Type B pancreatic cell (in vitro differentiated cells): ENCODE measurements at places on chromosomes 5 and 9. TPM values are rescaled to one million over a fixed set of nuclear protein-coding genes. Genes with fewer than 3 reads are reported as not detected.

- DNase-seq, result no peak
These were observed 38.4 kb upstream of the GRHPR start for GRCh38 chr9:37383876-37384746.

GRCh38 chr5:161966564-161966963, 101.0 kb upstream of the GABRG2 start:
- no peak for DNase-seq

GRCh38 chr5:32231929-32232328, 57.8 kb upstream of the GOLPH3 start:
- DNase-seq, result no peak

- no peak for DNase-seq
These were observed 42.1 kb downstream of the RFK start for GRCh38 chr9:76352026-76352620.

- no peak for DNase-seq
These were observed 56.7 kb upstream of the FOXB2 start for GRCh38 chr9:76962732-76963131.

GRCh38 chr5:146173597-146173996, 8.9 kb downstream of the LARS1 start:
- DNase-seq, result no peak

GRCh38 chr9:8845376-8845775, 1045.8 kb upstream of the DMAC1 start:
- DNase-seq, result no peak

- DNase-seq, result no peak
These were observed 178.3 kb downstream of the CWC27 start for GRCh38 chr5:64947031-64947430.

GRCh38 chr9:34374905-34375552, 1.7 kb downstream of the MYORG start:
- DNase-seq, result no peak

DNA sequence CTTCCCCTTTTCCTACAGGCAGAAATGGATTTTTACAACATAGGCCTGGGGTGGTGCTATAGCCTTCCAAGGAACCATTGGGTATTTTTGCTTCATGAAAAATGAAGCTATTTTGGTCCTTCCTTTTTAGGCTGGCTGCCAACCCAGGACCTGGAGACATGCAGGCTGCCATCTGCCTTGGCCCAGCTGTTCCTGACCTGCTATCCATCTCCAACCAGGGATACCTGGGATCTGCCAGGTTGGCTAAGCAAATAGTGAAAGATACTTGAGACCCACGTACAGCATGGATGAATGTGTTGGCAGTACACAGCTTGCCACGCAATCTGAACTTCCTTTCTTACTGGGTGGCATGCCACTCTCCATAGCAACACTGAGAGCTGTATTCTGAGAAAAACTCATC, 31.1 kb downstream of the MRPS27 start:
- DNase-seq, result no peak

DNA sequence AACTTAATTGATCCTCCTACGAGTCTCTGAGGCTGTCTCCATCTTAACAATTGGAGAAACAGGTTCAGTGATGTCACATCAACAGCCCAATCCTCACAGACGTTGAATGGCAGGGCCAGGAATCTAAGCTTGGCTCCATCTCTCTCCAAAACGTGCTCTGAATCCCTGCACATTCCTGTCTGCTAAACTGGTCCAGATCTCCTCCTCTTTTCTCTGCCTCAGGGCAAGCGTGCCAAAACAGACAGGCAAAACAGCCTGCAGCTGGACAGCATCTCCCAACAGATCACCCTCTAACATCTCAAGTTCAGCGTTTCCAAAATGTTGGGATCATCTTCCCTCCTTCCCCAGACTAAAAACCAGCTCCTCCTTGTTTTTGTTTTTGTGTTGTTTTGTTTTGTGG, 6.6 kb downstream of the FBP1 start:
- DNase-seq, result no peak

- no peak for DNase-seq
These were observed 24.0 kb downstream of the ABL1 start for GRCh38 chr9:130858739-130859705.

- no peak for DNase-seq
These were observed 36.2 kb upstream of the TLE4 start for GRCh38 chr9:79535534-79535933.

DNA sequence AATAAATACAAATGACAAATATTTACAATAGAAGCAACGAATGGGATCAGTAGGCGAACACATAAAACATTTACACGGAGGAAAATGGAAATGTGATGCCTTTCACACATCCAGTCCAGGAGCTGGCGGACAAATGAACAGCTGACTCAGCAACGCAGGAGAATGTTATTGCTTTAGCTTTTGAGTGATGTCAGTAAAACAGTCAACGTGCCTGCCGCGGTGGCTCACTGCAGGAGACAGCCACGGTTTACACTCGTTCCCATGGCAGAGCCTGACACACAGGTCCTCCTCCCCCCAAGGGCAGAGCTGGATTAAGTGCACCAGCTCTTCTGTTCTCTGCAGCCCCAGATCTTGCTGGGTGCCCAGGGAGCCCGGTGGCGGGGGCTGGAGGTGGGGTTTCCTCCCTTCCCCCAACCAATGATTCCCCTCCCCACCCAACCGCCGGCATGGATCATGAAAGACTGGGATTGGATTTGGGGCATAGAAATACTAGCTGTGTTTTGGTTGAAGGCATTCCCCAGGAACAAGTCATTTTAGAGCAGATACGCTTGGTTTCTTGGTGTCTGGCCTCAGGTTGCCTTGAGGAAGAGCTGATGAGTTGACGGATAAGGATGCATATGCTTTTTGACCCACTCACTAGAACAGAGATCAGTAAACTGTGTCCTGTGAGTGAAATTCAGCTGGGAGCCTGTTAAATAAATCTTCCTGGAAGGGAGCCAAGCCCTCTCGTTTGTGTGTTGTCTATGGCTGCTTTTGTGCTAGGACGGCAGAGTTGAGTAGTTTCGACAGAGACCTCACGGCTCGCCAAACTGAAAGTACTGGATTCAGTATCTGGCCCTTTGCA, 12.5 kb downstream of the STC2 start:
- no peak for DNase-seq

DNA sequence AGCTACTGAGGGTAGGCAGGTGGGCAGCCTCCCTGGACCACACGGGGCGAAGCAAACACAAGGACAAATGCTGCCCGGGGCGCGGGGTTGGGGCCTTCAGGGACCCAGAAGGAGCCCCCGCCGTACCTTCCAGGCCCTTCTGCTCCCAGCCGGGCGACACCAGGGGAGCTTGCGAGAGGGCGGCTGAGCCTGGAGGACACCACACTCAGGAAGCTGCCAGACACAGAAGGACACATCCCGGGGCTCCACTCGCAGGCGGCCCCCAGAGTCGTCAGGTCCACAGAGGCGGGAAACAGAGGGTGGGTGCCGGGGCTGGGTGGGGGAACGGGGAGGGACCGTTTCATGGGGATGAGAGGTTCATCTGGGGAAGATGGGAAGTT, 58.5 kb upstream of the UBAC1 start:
- no peak for DNase-seq

GRCh38 chr9:17623965-17624364, 45.1 kb downstream of the SH3GL2 start:
- DNase-seq, result no peak

GRCh38 chr9:107918749-107919148, 429.2 kb upstream of the KLF4 start:
- DNase-seq, result no peak

- no peak for DNase-seq
These were observed 10.5 kb upstream of the NACC2 start for GRCh38 chr9:136105398-136106135.

DNA sequence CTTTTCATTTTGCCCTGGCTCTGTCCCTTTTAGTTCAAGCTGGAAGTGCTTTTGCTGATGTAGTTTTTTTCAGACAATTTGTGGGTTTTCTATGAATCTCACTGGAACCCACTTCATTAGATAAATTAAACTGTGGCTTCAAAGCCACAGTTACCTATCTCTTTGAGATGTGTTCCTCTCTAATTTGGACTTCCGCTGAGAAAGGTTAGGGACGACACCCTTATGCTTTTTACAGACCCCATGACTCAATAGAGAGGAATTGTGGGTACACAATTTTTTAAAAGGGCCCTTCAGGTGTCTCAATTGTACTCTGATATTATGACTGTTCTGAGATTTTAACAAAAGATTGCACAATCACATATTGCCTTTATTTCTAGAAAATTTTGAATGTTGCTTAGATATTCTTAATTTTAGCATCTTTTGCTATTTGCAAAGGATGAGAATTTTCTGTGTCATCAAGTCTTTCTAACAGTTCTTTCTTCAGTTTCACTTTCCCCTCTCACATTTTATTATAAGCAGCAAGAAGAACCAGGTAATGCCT, 110.6 kb downstream of the GADD45G start:
- DNase-seq, result no peak

GRCh38 chr5:116375926-116376325, 198.7 kb downstream of the SEMA6A start:
- no peak for DNase-seq

DNA sequence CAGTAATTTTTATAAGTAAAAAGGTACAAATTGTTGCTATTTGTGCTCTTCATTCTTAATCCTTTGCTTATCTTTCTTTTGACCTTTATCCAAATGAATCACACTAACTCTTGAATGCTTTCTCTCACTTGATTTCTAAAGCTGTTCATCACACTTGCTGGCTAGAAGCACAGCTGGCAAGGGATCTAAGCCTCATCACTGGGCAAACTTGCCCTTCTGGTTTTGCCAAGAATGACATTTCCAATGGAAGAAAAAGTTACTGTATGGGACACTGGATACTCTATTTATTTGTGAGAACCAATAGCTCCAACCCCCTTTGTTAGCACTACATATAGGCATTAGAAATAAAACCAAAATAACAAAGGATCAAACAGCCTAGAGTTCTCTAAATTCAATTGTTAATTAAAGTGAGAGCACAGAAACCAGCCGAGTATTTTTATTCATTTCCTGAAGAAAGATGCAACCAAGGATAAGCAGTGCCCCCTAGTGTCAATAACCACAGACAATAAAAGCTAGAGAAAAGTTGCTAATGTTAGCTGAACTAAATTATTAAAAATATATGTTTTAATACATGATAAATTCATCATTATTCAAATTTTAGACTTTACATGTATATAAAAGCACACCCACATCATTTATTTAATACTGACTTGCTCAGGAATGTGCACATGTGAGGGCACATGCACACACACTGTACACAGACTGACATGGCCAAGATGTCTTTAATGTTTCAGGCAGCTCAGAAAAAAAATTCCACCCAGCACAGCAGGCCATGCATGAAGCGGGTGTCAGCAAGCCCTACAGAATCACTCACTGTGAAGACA, 59.8 kb upstream of the POU5F2 start:
- no peak for DNase-seq

DNA sequence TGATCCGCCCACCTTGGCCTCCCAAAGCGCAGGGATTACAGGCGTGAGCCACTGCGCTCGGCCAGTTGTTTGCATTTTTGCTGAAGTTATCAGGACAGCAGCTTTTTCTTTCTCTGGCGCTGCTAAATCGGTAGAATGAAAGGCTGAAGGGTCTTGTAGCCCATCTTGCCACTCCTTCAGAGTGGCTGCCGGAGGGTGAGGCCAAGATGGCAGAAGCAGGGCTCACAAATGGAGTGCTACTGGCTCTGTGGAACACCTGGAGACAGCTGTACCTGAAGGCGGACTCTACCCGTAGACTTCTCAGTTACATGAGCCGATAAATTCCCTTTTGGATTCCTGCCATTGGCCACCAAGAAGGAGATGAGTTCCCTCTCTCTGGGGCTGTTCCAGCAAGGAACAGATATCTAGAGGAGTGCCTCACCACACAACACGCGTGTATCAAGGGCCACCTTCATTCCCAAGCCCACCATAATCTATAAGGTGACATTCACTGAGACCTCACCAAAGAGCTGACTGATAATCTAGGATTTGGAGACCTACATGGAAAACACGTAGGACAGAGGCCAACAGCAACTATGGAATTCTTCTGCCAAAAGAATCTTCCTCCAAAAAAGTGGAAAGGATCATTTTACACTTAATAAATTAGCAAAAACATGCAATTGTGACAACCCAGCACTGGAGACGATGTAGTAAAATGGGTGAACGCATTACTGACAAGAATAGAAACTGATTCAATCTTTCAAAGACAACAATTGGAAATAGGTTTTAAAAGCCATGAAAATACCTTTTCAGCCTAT, 21.8 kb downstream of the STK10 start:
- DNase-seq, result no peak

GRCh38 chr5:132466433-132467286, 23.9 kb downstream of the IRF1 start:
- no peak for DNase-seq

DNA sequence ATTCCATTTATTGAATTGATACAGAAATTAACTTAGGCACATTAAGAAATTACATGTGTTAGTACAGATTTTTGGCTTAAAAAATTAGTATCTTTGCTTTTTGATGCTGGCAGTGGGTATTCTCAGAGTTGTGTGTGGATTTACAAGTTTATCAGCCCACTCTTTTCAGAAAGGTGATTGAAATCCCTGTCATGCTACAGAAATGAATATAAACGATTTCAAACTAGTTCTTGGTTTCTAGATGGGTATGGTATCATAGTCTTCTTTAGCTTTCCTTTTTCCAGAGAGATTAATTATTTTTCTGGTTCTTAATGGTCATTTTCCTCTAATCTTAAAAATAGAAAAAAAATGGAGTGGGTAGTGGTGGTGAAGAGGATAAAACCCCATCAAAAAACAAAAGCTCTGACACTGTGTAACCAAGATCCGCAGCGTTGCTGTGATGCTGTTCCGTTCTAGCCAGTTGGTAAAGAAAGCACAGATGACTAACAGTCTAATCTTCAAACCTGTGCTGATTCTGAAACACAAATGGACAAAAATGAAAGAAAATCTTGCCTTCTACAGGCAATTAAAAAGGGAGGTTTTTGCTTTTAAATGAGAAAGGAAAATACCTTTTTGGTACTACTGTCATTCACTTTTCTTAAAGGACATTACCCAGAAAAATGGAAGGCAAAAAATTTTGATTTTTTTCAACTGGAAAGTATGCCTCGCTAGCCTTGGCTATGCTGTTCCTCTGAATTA, 5.2 kb downstream of the LRRTM2 start:
- DNase-seq, result no peak

The PLPP7 gene
- 0.50 and 3.1 TPM in 2 replicates for total RNA-seq

The ANKRD55 gene
- not detected in 2 replicates for total RNA-seq

The C9orf50 gene
- not detected in 2 replicates for total RNA-seq

The ZFP2 gene
- total RNA-seq, result 1.8 and 4.1 TPM in 2 replicates

The SPOCK1 gene
- total RNA-seq, result 19.7 and 45.1 TPM in 2 replicates

The ZNF79 gene
- 14.1 and 18.7 TPM in 2 replicates for total RNA-seq

The CWC27 gene
- 20.7 and 32.0 TPM in 2 replicates for total RNA-seq

The SPINK6 gene
- not detected in 2 replicates for total RNA-seq
